ENCODE measurements at places on chromosomes 1 and 21.

DNA sequence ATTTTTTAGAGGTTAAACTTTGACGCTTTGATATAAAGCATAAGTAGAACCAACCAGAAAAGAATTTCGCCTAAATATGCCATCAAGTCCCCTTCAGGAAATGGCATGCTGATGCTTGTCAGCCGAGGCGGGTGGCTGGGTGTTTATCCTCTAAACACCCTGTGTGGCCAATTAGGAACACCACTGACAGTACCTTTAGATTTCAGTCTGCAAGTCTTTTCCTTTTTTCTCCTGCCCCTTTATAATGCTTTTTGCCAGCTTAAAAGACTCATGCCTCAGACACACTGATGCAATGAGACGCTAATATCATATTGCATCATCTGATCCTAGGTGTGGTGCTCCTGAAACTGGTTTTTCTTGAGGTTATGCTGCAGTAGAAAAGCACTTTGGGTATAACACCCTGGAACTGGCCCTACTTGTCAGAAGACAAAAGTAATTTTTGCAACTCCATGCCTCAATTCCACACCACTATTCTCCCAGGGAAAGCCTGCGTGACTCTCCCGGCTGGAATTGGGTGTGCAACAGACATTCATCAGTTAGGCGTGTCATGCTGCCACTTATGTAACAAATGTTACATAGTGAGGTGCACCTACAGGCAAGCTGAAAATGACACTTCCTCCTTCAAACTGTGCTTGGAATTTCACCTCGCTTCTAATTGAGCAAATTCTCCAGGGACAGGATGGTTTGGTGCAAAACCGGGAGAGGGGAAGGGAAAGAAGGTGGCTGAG, 2.0 kb upstream of the RCC2 start:
- peak; percentile 70 for DNase-seq

DNA sequence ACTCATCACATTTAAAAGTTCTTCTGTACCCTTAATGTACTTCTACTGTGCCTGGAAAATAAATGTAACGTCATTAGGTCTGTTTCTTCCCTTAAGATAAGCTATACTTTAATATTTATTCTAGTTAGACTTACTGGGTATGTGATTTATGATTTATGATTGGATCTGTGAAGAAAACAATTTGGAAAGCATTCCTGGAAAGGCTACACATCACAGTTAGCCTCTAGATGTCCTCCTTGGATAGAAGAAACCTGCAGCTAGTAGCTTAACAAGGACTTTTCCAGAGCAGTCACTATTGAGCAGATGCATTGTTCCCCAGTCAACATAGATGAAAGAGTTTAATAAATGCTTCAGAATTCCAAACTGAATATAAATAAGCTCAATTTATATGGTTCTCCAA, 22.2 kb upstream of the ABL2 start:
- no peak for DNase-seq

DNA sequence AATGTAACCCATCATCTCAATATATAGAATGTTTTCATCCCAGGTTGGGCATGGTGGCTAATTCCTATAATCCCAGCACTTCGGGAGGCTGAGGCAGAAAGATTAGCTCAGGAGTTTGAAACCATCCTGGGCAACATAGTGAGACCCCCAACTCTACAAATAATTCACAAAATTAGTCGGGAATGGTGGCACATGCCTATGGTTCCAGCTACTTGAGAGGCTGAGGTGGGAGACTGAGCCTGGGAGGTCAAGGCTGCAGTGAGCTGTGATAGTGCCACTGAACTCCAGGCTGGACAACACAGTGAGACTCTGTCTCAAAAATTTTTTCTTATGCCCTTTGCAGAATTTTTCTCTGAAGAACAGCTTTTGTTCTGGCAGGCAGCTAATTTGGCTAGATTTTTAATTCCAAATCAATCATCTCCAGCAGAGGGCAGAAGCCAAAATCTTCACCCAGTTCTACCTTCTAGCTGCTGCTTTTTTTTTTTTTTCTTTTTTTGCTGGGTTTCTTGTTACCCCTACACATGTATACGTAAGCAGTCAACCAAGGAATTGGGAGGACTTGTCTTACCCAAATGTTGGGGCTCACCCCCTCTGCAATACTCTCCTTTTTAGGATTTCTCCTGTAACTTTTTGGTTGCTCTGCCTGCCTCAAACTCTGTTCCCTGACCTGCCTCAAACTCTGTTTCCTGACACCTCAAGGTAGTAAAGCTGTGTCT, 2.7 kb upstream of the RAD54L start:
- peak; percentile 19 for DNase-seq

GRCh38 chr1:8477983-8478362, 160.1 kb downstream of the SLC45A1 start:
- no peak for DNase-seq

DNA sequence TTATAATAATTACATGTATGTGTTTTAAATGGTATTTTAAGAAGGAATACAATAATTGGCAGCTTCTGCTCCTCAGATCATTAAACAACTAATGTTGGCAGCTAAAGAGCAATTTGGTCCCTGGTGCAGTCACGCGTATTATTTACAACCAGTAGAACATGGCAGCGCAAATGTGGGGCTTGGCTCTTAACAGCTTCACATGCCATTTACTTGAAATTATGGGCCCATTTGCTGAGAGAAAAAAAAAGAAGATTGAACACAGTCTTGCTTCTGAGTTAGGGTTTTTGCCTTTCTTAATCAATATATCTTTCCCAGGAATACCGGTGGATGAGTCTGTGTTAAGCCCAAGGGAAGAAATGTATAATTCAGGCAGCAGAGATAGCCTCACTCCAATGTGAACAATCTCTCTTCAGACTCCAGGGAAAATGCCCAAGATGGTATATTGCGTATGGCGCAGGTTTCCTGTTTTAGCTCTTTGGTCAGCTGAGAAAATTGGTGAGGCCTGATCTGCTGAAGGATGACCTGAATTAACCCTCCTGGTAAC, 174.5 kb downstream of the DISC1 start:
- DNase-seq: no peak
